ENCODE measurements at places on chromosomes 16 and 17. TPM values are rescaled to one million over a fixed set of nuclear protein-coding genes. Genes with fewer than 3 reads are reported as not detected.

DNA sequence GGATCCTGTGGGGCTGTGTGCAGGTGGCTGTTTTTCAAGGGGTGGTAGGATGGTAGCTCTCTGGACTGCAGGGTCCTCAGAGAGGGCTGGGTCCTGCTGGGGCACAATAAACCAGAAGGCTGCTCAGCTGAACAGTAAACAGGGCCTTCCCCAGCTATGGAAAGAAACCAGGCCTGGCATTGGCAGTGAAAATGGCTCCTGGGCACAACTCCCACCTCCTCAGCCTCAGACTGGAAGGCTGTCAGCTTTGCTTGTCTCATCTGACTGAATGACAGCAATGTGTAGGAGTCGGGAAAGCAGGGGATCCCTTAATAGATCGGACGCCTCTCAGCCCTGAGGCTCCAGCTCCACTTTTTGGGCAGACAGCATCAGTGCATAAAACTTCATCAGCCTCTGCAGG is 59.8 kb upstream of the NLRP1 start:
- no peaks in the 10 kb centered on the region for H3K4me1 ChIP-seq
- no peak overlapping the region for H3K27ac ChIP-seq
- no peaks in the 10 kb centered on the region for H3K36me3 ChIP-seq
- DNase-seq, result no peak
- no peak overlapping the region for H3K4me3 ChIP-seq
- H3K27me3 ChIP-seq, result peaks cover 40% of the 10 kb centered on the region

- peak; percentile 71 for DNase-seq
- H3K27ac ChIP-seq, result no peak overlapping the region
These were observed 13.0 kb upstream of the SPNS3 start for GRCh38 chr17:4420692-4421131.

GNG13 gene
- total RNA-seq, result not detected

- no peaks in the 10 kb centered on the region for H3K4me1 ChIP-seq
- DNase-seq, result no peak
- H3K27ac ChIP-seq, result no peak overlapping the region
- H3K36me3 ChIP-seq, result peaks cover 8% of the 10 kb centered on the region
- H3K27me3 ChIP-seq, result no peaks in the 10 kb centered on the region
- H3K4me3 ChIP-seq, result no peak overlapping the region
These were observed 16.5 kb upstream of the LIMD2 start for GRCh38 chr17:63716426-63716825.

EVI2B gene
- total RNA-seq, result 0.20 TPM

- no peaks in the 10 kb centered on the region for H3K36me3 ChIP-seq
- peak; percentile 94 for DNase-seq
- peak within 1 kb of the TSS; percentile 93 for H3K27ac ChIP-seq
- H3K27me3 ChIP-seq, result no peaks in the 10 kb centered on the region
- peak within 1 kb of the TSS; percentile 78 for H3K4me3 ChIP-seq
These were observed at the start of gene MMP15 for GRCh38 chr16:58025351-58026138. Gene MMP15 (plus strand): TSS chr16:58025754. CDS start chr16:58026351, 597 bp downstream.

C17orf100 gene
- 0.76 TPM for total RNA-seq

CASKIN1 gene
- 5.9 TPM for total RNA-seq

DNA sequence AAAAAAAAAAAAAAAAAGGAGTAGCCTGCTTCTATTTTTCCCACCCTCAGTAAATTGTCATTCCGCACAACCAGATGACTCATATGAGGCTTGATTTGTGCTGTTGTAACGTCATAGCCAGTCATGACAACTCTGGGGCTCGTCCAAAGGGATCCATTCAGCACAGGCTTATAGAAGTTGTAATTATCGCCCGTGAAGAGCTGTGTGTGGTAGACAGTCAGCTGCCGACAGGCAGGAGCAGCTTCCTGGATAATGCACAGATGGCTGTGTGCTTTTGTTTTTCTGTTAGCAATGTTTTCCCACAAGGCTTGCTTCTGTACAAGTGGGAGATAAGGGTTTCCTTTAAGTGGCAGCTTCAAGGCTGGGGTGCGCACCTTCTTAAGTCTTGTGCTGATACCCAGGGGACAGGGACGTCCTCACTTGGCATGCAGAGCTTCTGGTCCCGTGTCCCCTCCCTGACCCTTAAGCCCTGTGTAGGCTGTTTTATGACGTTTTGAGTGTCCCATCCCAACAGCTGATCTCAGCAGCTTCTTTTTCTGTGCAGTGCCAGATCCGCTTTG is 26.0 kb downstream of the SNX29 start:
- no peak overlapping the region for H3K4me3 ChIP-seq
- H3K4me1 ChIP-seq, result no peaks in the 10 kb centered on the region
- DNase-seq, result no peak
- no peaks in the 10 kb centered on the region for H3K36me3 ChIP-seq

- no peak overlapping the region for H3K27ac ChIP-seq
- peaks cover 5% of the 10 kb centered on the region for H3K4me1 ChIP-seq
- H3K4me3 ChIP-seq, result no peak overlapping the region
- no peak for DNase-seq
- no peaks in the 10 kb centered on the region for H3K36me3 ChIP-seq
- no peaks in the 10 kb centered on the region for H3K27me3 ChIP-seq
These were observed 5.6 kb downstream of the CASKIN1 start for GRCh38 chr16:2190659-2191445.

GRCh38 chr16:13542284-13542683 is 377.7 kb upstream of the ERCC4 start:
- H3K27ac ChIP-seq, result no peak overlapping the region
- no peak for DNase-seq

DNA sequence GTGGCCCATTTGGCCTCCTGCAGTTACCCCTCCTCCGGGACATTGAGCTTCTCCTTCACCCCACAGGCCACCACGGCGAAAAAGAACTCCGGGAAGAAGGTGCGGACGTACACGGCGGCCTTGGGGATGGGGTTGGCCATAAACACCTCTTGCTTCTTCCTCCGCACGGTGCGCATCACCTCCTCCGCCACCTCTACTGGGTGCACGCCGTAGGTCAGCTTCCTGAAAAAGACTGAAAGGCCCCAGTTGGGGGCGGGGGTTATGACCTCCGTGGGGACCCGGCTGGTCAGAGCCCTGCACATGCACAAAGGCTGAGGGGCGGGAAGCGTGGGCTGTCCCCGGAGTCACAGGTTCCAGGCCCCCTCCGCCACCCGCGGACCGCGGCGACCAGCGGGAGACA is 19.9 kb downstream of the DHRS7C start:
- H3K27me3 ChIP-seq, result no peaks in the 10 kb centered on the region
- no peak for DNase-seq
- no peaks in the 10 kb centered on the region for H3K36me3 ChIP-seq
- no peak overlapping the region for H3K4me3 ChIP-seq
- H3K27ac ChIP-seq, result no peak overlapping the region

DNA sequence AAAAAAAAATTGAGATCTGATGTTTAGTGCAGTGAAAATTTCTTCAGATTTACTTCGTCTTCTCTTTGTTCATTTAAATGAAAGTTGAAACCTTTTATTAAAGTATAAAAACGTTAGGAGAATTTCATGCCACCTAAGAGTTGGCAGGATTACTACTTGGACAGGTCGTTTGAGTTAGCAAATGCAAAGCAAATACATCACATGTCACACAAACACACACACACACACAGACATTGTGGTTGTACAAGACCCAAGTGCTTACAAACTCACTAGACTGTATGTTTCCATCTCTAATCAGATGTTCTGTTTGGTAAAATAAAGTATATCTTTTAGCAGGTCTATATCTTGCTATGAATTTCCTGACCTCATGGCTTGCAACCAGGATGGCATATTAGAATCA is 185.6 kb upstream of the COX10 start:
- H3K4me3 ChIP-seq, result no peak overlapping the region
- no peaks in the 10 kb centered on the region for H3K36me3 ChIP-seq
- 0 out of 2 replicates have a peak, but pooled peaks cover 8% of the 10 kb centered on the region for H3K27me3 ChIP-seq
- DNase-seq, result no peak

- H3K4me3 ChIP-seq, result no peak overlapping the region
- H3K27ac ChIP-seq, result no peak overlapping the region
- DNase-seq, result no peak
- H3K27me3 ChIP-seq, result no peaks in the 10 kb centered on the region
- H3K4me1 ChIP-seq, result peaks cover 4% of the 10 kb centered on the region
These were observed 3.3 kb downstream of the ASPHD1 start for GRCh38 chr16:29903590-29903989.

DNA sequence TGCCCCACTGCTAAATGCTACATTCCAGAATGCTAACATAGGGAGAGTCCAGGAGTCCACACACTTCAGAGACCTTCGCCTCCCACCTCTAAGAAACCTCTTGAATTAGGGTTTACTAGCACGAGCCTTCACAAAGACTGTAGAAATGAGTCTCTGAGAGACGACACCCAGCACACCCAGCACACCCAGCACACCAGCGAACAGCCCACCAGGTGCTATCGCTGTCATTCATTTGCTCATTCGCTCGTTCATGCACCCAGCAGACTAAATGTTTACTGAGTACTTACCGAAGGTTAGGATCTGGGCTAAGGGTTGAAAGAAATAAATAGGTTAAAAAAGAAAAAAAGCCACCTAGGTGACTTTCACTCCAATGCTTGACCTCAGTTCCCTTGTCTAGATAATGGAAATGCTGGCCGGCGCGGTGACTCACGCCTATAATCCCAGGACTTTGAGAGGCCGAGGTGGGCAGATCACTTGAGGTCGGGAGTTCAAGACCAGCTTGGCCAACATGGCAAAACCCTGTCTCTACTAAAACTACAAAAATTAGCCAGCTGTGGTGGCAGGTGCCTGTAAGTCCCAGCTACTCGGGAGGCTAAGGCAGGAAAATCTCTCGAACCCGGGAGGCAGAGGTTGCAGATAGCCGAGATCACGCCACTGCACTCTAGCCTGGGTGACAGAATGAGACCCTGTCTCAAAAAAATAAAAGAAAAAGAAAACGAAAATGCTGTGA is 100.8 kb downstream of the ADCY9 start:
- H3K27me3 ChIP-seq, result no peaks in the 10 kb centered on the region
- no peak overlapping the region for H3K27ac ChIP-seq
- no peak overlapping the region for H3K4me3 ChIP-seq
- H3K36me3 ChIP-seq, result no peaks in the 10 kb centered on the region

GAS7 gene
- total RNA-seq, result 4.1 TPM

GALK1 gene
- 57.8 TPM for total RNA-seq

- no peak overlapping the region for H3K27ac ChIP-seq
- no peak for DNase-seq
- peaks cover 6% of the 10 kb centered on the region for H3K27me3 ChIP-seq
- H3K36me3 ChIP-seq, result no peaks in the 10 kb centered on the region
- H3K4me1 ChIP-seq, result peaks cover 8% of the 10 kb centered on the region
These were observed 3.5 kb downstream of the SMTNL2 start for GRCh38 chr17:4587803-4588202.

GRCh38 chr17:34663714-34664113 is 84.3 kb downstream of the TMEM132E start:
- no peak overlapping the region for H3K27ac ChIP-seq
- peaks cover 20% of the 10 kb centered on the region for H3K27me3 ChIP-seq
- no peaks in the 10 kb centered on the region for H3K36me3 ChIP-seq
- H3K4me3 ChIP-seq, result no peak overlapping the region
- no peak for DNase-seq

DNA sequence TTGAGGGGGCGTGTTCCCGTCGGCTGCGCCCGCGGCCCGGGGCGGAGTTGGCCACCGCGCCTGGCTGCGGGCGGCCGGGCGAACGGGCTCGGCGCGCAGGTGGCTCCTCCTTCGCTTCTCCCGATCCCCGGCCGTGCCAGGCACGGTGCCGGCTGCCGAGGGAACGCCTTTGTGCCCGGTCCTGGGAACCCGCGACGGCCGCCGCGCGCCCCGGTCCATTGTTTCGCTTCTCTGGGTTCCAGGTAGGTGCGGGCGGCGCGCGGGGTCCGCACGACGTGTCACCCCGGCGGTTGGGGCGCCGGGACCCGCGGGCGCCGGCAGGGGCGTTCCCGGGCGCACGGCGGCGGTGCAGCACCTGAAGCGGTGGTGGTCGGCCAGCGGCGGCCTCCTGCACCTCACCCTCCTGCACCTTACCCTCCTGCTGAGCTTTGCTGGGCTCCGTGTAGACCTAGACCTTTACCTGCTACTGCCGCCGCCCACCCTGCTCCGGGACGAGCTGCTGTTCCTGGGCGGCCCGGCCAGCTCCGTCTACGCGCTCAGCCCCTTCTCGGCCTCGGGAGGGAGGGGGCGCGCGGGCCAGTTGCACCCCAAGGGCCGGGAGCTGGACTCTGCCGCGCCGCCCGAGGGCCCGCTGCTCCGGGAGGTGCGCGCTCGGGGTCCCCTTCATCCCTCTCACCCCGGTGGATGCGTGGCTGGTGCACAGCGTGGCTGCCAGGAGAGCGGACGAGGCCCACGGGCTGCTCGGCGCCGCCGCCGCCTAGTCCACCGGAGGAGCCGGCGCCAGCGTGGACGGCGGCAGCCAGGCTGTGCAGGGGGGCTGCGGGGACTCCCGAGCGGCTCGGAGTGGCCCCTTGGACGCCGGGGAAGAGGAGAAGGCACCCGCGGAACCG is 99.9 kb downstream of the EFCAB13 start:
- no peak overlapping the region for H3K27ac ChIP-seq
- no peaks in the 10 kb centered on the region for H3K36me3 ChIP-seq
- H3K27me3 ChIP-seq, result no peaks in the 10 kb centered on the region
- no peak for DNase-seq

GRCh38 chr17:32490101-32490482 is 3.3 kb downstream of the CDK5R1 start:
- no peak overlapping the region for H3K4me3 ChIP-seq
- no peaks in the 10 kb centered on the region for H3K36me3 ChIP-seq

DNA sequence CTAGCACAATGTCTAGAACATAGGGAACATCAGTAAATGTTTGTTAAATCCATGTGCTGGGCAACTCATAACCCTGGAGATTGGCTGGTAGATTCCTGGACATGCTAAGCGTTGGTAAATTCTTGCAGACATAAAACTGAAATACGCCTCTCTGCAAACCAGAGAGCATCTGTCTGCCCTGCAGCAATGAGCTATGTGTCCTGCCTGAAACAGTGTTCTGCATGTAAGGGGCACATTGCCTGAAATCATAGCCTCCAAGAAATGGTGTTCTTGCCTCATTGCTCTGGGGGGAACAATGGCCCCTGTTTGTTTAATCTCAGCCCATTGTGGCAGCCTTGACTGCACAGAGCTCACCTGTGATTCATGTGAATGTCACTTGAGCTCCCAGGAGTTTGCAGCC is 113.5 kb upstream of the CCL2 start:
- H3K27me3 ChIP-seq, result no peaks in the 10 kb centered on the region
- DNase-seq, result no peak
- H3K27ac ChIP-seq, result no peak overlapping the region
- H3K4me3 ChIP-seq, result no peak overlapping the region
- H3K36me3 ChIP-seq, result no peaks in the 10 kb centered on the region
- H3K4me1 ChIP-seq, result no peaks in the 10 kb centered on the region

DNA sequence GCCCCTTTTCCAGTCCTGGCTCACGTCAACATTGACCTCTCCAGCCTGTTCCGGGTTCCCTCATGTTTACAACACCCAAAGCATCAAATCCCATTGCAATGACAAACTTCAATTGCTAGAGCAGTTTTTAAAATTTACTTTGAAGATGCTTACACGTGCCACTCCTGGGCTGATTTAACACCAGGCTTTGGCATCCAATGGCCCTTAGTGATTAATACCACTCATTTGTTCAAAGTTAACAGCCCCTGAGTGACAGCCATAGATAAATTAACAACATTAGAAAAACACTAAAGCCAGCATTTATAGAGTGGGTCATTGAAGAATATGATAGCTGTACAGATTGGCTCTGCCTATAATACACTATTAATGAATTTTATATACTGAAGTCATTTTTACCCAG is 135.1 kb downstream of the PMP22 start:
- H3K27ac ChIP-seq, result no peak overlapping the region
- no peak overlapping the region for H3K4me3 ChIP-seq
- no peaks in the 10 kb centered on the region for H3K36me3 ChIP-seq

GRCh38 chr16:67934306-67935100 is 2.1 kb downstream of the PSMB10 start:
- H3K36me3 ChIP-seq, result peaks cover 8% of the 10 kb centered on the region
- peaks cover 29% of the 10 kb centered on the region for H3K4me1 ChIP-seq

Measured in HCT116 (cell line).